ENCODE measurements at places on chromosomes 6 and 20.
A peak's percentile ranks its signal among the peaks of the same experiment; 100 is the strongest.

- ATAC-seq = no peak
Observed at GRCh38 chr6:151765444-151765886, 42.0 kb upstream of the ESR1 start.

DNA sequence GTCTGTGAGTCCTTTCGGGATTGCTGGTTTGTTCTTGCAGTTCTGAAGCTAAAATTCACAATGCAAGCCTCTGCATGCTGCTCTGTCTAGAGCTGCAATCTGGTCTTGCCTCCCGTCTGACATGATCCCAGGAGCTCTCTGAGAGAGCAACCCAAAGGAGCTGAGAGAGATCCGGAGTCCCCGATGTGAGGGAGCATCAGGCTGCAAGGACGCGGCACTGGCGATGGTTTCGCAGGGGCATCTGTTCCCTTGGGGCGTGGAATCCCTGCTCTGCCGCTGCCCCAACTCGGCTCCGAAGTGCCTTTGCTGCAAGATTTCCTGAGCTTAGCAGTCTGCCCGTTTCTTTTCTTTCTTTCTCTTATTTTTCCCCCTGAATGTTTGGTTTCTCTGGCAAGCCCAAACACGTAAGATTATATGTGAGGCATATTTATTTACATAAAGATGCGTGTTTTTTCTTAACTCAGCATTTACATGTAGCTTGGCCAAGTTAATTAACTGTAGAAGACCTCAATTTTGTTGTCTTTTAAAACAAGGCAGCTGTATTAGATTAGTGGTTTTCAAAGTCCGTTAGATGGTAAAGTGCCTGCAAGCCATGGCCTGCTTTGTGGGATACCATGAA is 873.0 kb downstream of the KIF16B start:
- no peak for ATAC-seq

DNA sequence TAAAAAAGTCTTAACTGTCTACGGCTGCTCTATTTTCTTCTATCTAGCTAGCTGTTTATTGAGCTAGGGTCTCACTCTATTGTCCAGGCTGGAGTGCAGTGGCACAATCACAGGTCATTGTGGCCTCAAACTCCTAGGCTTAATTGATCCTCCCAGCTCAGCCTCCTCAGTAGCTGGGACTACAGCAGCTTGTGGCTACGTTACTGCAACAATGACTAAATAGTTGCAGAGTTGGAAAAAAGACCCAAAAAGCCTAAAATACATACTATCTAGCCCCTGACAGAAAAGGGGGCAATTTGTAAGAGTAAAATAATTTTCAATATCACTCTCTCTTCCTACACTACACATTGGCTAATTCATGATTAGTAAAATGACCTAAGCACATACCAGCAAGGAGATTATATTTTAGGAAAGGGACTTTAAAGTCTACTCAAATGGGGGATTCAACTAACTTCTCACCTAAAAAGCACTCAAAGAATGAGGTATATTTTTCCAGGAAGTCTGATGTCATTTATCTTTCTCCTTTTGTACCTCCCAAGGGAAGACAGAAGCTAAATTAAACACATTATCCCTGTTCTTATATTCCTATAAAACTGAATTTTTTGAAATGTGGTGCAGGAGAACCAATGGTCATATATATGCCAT is 82.8 kb downstream of the ZMYND8 start:
- no peak for ATAC-seq

GRCh38 chr20:32509639-32510066 is 75.5 kb downstream of the NOL4L start:
- ATAC-seq = peak; percentile 66

DNA sequence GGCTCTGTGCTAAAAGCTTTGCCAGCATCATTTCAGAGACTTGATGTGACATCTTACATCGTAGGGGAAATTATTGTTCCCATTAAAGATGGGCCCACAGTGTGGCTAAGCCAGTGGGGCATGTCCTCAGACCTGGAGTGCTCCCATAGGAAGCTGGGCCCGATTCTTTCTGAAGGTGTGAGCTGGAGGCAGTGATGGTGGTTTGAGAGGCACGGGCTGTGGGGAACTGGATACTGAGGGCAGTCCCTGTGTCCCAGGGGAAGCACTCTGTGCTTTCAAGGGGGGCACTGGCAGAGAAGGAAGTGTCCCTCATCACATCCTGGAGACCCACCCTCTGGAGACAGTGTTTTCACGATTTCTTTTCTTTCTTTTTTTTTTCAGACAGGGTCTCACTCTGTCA is 8.6 kb upstream of the FAM110A start:
- ATAC-seq = no peak

GRCh38 chr6:5516036-5516435 is 254.7 kb downstream of the FARS2 start:
- ATAC-seq = peak; percentile 42

- no peak for ATAC-seq
Observed at GRCh38 chr6:12535586-12536314, 180.8 kb upstream of the PHACTR1 start.

- ATAC-seq = no peak
Observed at GRCh38 chr6:842141-842540, 149.2 kb upstream of the EXOC2 start.

- ATAC-seq = no peak
Observed at GRCh38 chr6:53679446-53679933, 13.9 kb upstream of the KLHL31 start.

- no peak for ATAC-seq
Observed at GRCh38 chr6:40176152-40176551, 241.9 kb upstream of the MOCS1 start.

DNA sequence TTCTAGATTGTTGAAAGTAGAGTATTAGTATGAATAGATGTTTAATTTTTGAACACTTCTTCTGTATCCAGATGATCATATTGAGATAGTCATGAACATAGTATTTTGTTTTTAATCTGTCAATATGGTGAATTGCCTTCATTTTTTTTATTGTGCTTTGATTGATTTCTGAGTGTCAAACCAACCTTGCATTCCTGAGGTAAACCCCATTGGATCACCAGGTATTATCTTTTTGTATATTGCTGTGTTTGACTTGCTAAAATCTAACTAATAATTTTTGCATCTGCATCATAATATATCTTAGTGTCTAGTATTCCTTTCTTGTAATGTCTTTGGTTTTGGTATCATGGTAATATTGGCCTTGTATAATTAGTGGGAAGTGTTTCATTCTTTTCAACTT is 25.5 kb downstream of the SERPINB1 start:
- ATAC-seq = no peak

DNA sequence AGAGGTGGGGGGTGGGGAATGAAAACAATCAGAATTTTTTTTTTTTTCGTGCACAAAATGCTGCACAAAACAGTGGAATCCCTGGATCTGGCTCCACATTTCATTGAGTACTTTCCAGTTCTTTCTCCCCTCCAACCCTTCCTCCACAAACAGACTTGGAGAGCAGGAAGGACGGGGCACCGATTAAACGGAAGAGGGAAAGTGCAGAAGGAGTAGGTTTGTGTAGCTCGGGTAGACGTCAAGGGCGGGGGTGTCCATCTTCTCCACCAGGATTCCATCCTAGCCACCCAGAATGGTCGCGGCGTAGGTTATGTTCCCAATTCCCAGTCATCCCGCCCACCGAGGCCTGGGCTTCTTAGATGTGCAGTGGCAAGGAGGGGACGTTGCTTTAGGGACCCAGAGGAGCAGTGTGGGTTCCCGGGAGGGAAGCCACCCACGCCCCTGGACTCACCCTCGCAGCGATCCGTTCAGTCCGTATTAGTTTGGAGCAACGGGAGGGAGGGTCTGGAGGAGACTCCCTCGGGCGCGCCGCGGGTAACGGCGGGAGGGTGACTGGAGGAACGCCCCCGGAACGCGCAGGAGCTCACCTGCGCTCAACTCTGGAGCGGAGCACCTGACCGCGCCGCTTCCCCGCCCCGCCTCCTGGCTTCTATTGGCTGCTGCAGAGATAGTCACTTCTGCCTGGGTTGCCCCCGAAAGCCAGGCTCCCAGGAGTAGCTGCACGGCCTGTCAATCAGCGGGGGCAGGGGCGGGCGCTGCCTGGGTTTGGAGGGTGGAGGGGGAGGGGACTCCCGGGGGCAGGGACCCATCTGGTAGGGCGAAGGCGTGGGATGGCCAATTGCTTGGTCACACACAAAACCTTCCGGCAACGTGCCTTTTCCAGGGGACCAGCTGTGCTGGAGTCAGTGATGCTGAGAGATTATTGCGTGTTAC is at the start of gene ENPP5:
Gene ENPP5 (minus strand): TSS at position 624 of the 933 bp plus-strand sequence. CDS start 2,718 bp downstream, outside the sequence.
- peak; percentile 65 for ATAC-seq

- ATAC-seq = no peak
Observed at GRCh38 chr6:156944412-156944811, 167.2 kb downstream of the ARID1B start.

DNA sequence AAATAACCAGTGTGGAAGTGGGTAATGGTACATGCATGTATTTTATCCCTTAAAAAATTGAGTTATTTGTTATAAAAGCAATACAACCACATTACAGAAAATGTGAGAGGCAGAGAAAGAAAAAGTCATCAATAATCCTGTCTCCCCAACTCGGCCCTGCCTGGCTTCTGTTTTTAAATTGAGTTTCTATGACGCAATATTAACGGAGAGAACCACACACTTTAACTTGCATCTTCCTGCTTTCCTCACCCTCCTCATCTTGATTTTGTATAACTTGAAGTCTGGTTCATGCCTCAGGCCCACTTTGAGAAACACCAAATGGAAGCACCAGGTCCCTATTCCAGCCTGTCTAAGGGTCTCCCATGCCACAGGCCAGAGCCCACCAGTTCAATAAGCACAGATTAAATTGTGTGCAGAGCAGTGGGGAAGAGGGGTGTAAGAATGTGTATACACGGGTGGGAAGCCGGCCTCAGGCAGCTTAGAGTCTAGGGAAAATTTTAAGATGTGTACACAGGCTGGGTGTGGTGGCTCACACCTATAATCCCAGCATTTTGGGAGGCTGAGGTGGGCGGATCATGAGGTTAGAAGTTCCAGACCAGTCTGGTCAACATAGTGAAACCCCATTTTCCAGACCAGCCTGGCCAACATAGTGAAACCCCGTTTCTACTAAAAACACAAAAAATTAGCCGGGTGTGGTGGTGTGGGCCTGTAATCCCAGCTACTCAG is 15.9 kb downstream of the KCNK5 start:
- no peak for ATAC-seq

GRCh38 chr6:120005292-120005976 is 655.9 kb upstream of the MAN1A1 start:
- ATAC-seq = no peak

GRCh38 chr6:77466055-77466450 is 2.8 kb upstream of the HTR1B start:
- peak; percentile 53 for ATAC-seq

DNA sequence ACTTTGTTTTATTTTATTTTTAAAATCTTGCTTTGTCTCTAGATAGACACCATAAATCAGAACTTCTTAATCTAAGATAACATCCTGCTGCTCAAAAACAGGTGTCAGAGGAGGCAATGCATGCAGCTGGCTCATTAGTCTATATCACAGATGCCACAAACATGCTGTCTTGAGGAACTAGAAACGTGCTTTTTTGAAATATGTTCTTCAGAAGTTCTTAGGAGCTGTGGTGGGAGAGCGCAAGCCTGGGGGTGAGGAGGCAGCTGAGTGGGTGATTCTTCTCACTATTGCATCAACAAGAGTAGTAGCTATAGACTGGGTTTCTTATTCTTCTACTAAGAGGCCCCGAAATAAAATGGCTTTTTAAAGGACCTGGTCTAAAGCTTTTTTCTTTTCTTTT is 23.4 kb downstream of the IL22RA2 start:
- no peak for ATAC-seq

DNA sequence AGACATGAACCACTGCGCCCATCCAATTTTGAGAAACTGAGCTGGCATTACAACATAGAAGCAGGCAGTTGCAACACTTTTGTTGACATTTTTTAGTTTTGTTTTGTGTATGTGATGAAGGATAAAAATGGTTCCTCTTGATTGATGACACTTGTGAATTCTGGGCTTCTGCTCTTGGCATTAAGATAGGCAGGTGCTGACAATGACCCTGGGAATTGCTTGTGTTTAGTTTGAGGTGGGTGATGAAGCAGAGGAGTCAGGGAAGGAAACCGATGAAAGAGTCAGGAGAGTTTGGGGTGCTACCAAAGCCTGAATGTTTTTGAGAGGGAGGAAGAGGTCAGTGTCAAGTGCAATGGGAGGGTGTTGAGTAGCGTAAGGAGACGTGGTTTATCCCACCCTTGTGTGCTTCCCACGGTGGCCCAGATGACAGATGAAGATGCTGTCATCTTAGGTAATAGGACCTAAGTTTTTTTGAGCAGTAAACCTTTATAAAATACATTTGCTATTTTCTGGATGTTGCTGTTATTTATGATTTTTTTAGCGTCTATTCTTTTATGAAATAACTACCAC is 19.4 kb downstream of the CDS2 start:
- ATAC-seq = no peak

DNA sequence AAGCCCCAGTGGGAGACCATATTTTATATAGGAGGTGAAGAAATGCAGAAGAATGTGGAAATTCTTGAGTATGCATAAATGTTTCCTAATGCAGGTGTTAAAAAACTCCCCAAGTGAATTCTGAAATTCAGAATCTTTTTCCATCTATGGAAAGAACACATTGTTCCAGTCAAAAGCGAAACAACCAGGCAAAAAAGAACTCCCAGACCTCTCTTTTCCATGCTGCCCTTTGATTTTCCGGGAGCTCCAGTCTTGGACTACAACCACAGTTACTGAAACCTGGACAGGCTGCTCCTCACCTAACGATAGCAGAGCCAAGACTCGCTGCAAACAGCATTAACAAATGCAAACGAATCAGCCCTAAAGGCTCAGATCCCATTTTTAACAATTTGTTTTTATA is 108.7 kb upstream of the CNKSR3 start:
- ATAC-seq = no peak

DNA sequence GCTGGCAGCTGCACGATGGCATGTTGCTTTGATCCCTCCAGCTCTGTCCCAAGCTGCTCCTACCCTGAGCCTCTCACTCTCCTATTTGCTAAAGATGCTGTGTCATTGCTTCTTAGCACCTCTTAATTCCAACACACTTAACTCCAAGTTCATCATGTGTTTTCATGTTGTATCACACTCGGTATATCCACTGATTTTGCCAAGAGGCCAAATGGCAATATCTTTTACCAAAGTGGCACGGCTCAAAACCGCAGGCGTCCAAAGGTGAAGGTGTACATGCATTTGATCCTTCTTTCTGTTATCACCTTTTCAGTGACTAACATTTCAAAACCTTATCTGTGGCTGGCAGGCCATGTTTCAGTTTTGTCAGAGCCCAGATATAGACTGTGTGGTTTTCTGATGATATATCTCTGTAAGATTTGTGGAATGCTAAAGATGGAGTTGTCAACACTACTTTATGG is 217.0 kb downstream of the TBX18 start:
- no peak for ATAC-seq

- ATAC-seq = no peak
Observed at GRCh38 chr6:2980465-2980855, 9.1 kb upstream of the SERPINB6 start.

DNA sequence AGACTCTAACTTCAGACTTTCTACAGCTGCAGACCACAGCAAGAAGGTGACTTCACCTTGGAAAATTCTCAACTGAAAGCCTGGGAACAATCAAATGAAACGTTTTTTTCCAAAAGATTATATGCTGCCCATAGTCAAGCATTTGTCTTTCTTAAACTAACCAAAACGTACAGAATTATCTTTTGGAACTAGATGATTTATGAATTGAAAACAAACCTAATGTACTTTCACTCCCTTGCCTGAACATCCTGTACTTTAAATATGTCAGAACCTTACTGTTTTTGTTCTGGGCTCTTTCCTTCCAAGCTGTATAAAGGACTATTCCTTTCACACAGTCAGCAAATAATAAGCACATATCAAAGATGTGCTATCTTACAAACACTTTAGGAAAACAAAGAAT is 62.4 kb upstream of the TNFAIP3 start:
- ATAC-seq = no peak

GRCh38 chr6:82588020-82588419 is 224.4 kb downstream of the TPBG start:
- ATAC-seq = no peak

Measured in activated CD4-positive, CD25-positive, alpha-beta regulatory T cell treated with anti-CD3 and anti-CD28 coated beads, Interleukin-2, amount 50 U/mL, for 24 hours (primary cell).